ENCODE measurements at places on chromosomes 2 and 18.

- no peak for DNase-seq
These were observed 161.2 kb downstream of the PTPRM start for GRCh38 chr18:7728297-7728696.

DNA sequence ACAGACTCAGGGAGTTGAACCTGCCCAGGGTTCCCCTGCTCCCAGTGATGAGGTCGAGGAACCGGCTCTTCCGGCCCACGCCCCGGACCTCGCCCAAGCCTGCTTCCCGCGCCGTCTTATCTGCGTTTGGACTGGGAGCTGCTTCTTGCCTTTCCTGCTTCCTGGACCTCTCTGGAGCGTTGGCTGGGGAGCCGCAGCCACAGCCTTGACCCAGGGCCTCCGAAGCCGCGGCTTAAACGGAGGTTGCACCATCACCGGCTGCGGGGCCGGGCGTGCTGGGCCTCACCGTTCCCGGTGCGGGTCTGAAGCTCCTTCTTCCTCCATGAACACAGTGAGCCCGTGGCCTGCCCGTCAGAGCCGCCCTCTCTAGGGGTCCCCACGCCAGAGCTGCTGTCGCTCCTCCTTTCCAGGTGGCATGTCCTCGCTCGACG lies 13.3 kb downstream of the NTSR2 start:
- DNase-seq = no peak

GRCh38 chr18:25247725-25248124 lies 104.2 kb downstream of the ZNF521 start:
- no peak for DNase-seq

GRCh38 chr18:54805571-54806334 lies 22.5 kb upstream of the RAB27B start:
- DNase-seq = no peak

DNA sequence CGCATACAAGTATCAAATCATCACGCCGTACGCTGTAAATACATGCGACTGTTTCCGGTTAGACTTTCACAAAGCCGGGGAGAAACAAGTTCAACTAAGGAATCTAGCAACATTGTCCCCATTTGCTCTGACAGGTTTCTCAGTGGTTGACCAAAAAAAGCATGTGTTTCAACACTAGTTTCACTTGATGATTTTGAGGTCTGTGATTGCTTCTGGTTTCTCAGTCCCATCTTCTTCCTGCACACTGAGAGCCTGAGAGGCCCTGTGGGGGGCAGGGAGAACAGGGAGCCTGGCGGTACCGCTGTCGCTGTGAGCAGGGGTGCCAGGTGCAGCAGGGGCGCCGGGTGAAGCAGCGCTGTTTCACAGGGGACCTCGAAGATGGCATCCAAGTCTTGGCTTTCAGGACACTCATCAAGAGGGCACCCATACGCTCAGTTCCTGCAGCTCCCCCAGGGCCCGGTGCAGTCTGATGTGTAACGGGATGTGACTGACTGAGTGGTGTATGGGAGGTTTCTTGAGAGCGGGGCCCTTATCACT lies 270.9 kb downstream of the TWIST2 start:
- no peak for DNase-seq

GRCh38 chr2:18399601-18400000 lies 160.9 kb downstream of the RDH14 start:
- DNase-seq = no peak

DNA sequence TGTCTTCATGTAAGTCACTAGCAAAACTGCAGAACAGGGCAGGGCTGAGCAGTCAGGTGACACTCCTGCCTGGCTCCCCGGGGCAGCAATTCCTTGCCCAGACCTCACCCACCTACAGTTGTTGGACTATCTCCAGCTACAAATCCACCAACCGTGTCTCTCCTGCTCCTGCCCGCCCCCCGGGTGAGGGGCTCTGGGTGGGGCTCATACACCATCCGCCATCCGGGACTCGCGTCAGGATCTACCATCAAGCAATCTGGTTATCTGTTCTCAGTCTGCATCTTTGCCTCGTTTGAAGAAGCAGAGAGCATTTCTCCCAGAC lies 13.5 kb upstream of the GLI2 start:
- DNase-seq = no peak

- no peak for DNase-seq
These were observed 476.7 kb downstream of the TXNL1 start for GRCh38 chr18:56161566-56162260.

DNA sequence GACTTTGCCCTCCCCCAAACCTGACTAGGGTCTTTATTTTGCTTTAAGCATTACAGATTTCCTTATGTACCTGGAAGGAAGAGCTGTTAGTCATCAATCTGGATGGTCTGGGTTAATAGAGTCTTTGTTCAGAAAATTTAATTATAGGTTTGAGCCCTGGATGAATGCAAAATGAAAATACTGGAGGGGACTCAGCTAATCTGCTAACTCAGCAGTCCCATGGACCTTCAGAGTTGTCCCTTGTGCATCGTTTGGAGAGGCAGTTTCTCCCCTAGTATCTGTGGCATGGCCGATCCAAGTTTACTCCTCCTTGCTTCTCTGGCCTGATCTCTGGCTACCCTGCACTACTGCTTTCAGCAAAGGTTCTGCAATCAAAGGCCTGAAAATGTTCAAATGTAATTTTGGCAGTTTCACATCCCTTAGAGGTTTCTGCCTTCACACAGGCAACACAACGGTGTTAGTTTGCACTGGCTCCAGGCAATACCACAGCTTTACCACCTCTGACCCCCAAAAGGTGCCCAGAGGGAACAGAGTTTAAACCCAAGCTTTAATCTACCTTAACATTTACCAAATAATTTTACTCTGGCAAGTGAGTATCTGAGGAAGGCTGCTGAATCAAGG lies 134.3 kb downstream of the THADA start:
- DNase-seq = no peak

DNA sequence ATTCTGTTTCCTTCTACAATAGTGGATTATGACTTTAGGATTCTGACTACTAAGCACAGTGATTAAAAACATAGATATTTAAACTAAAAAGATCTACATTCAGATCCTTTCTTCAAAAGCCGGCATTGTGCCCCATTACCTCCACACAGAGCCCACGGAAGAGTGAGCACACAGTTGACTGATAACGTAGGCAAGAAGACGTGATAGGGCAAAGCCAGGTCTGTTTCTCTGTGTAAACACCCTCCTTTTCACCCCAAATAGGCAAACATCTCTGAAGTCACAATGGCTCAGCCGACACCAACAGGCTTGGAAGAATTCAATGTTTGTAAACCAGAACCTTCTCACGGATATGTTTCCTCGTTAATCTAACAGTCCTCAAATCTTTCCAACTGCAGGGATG lies 302.9 kb downstream of the CMPK2 start:
- DNase-seq = no peak

DNA sequence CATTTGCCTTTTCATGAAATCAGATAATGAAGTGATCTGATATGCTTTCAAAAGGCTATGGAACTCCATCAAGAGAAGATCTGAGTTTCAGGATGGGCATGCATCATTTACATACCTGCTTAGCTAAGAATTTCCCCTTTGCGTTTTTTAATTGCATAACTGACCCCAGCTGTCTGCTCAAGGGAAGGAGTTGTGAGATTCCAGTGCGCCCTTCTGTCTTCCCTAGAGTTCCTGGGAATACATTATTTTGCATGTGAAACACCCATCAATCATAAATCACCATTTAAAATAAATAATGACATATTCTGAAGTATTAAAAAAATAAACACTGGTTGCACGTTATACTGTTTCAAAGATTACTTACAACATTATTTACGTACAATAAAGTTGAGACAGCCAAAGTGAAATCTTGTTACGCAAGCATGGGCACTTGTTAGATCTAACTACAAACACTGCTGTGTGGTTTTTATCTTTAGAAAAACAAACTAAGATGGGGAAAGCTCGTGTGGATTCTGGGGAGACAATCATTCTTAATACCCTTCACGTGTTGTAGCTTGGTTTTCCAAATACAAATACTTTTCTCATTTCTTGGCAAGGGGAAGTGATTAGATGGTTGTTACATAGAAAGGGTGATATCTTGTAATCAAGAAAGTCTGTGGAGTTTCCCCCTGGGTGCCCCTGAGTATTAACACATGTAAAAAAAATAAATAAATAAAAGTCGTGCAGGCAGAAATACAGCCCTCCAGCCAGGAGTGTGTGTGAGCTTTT lies 125.7 kb upstream of the LMAN1 start:
- no peak for DNase-seq

- no peak for DNase-seq
These were observed 129.7 kb upstream of the KCNH7 start for GRCh38 chr2:162968306-162968705.

GRCh38 chr18:63606526-63606925 lies 19.4 kb downstream of the SERPINB13 start:
- DNase-seq = no peak

DNA sequence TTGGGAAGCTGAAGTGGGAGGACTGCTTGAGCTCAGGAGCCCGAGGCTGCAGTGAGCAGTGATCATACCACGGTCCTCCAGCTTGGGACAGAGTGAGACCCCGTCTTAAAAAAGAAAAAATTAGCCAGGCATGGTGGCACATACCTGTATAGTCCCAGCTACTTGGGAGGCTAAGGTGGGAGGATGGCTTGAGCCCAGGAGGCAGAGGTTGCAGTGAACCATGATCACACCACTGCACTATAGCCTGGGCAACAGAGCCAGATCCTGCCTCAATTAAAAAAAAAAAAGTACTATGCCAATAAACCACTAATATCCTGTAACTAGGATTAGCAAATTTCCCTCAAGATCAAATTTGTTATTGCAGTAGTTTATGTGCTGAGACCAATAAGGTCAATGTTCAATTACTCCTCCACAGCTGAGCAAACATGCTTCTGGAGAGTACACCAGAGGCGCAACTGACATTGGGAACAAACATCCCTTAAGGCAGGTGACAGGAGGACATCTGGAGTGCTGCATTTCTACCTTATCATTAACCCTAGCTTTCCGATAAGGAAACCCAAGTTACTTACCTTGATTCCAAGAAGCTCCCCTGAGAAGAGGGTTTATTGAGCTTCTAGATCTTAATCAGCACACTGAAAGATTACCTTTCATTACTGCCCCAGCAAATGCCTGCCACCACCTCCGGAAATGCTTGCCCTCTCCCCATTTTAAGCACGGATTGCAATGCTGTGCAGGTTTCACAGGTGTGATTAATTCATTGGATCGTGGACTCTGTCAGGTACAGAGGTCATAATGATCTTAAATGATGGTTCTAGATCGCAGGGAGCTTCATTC lies 26.2 kb downstream of the MGAT4A start:
- DNase-seq = no peak

DNA sequence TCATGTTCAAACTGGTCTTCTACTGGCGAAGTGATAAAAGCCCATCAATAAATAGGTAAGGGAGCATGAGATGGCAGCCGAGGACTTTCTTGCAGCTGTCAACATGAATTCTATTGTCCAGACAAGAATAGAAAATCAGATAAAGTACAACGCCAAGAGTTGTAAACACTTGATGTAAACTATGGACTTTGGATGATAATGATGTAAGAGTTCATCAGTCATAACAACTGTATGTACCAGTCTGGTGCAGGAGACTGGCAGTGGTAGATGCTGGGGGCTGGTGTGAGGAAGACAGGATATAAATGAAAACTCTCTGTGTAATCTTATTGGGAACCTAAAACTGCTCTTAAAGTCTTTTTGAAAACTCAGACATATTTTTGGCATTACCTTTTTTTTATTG lies 155.9 kb upstream of the RASGRP3 start:
- no peak for DNase-seq

- peak; percentile 70 for DNase-seq
These were observed 336.4 kb upstream of the FSHR start for GRCh38 chr2:49490710-49491109.

DNA sequence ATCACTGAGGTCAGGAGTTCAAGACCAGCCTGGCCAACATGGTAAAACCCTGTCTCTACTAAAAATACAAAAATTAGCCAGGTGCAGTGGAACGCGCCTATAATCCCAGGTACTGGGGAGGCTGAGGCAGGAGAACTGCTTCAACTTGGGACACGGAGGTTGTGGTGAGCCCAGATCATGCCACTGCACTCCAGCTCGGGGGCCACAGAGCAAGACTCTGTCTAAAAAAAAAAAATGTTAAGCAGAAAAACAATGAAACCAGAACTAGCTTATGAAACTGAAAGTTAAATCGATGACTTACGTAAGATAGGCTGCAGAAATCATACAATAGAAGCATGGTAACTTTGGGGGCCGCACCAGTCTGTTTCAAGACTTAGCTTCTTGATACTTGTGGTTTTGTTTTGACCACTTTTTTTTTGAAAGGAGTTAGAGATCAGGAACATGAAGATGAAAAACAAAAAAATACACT lies 6.2 kb upstream of the GPR155 start:
- no peak for DNase-seq

DNA sequence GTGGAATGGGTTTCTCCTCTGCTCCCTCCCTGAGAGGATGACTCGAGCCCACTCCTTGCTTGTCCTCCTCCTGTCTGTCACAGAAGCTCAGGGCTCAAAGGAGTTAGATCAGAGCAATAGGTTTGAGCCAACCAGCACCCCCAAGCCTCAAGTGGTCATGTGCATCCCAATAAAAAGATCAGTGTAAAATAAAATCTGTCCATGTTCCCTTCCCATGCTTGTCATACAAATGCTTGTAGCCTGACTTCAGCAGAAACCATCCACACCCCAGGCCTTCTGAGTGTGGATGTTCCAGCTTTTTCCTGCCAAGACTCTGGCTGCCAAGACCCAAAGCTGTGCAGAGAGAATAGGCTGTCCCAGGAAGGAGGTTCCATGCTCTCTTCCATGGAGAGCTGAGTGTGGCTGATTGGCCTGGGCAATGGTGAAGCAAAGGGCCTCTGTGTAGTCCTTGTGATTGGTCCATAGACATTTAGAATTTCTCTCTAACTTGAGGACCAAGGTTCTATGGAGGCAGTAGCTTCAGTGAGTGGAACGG lies 67.4 kb downstream of the GYPC start:
- no peak for DNase-seq

- DNase-seq = no peak
These were observed 39.1 kb downstream of the CRACDL start for GRCh38 chr2:98896944-98897343.

DNA sequence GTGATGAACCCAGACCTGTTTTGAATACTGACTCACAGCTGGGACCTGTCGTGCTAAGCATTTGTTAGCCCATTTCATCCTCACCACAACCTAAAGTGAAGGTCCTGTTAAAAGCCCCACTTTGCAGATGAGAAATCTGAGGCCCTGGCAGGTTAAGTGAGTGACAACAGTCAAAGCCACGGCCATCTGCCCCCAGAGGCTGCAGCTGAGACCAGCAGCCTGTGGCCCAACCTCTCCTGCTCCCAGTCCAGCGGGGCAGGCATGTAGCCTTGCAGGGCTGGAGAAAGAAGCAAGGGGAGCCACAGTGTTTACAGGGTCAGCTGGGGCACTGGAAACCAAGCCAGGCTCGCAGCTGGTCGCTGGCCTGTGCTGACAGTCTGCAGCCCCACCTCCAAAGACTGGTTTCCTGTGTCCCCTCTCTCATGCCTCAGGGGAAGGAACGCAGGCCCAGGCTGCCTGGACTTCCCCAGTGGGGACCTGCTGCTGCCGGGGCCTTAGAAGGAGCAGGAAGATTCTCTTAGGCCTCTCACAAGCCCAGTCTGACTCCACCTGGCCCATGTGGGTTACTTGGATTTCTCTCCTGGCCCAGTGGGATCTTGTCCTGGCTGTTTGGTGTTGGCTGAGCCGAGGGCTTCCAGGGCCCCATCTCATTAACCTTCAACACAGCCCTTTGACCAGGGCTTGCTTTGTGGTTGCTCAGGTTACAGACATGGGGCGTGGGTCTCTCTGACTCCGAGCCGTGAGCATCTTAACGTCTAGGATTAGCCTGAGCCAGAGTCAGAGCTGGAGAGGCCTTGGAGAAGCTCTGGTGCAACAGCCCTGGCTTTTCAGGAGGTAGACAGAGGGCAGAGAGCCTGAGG lies 1.7 kb downstream of the INPP5D start:
- DNase-seq = no peak

- DNase-seq = no peak
These were observed 111.8 kb upstream of the GAREM1 start for GRCh38 chr18:32582455-32582854.

All from D341Med (cell line).